ENCODE measurements at places on chromosomes 2 and 18.

DNA sequence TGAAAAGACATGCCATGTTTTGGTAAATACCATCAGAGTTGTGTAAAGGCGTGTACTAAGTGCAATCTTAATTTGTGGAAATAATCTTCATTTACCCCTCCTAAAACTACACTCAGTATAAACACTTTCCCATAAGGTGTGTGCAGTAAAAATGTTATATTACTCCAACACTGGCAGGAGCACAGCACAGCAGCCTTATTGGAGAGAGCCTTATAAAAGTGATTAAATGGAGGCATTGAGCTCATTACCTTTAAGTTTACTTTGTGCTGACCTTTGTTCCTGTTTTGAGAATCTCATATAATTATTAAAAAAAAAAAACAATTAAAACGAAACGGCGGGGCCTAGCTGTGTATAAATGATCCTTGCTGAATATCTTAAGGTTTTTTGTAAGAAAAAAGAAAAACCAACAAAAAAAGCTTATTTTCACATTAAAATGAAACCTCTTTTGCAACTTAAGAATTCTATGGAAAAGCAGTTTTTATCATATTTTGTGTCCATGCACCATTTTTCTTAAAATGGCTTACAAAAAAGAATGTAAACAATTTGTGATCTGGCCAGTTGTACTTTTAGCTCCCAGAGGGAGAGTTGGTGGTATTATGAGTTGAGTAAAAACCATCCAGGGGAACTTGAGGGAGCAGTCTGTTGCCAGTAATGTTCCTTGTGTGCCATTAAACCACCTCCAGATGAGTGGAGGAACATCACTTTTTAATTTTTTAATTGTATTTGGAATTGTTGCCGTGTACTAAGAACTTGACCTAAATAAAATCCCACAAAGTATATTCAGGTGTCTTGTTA, 103.4 kb downstream of the ABI2 start:
- DNase-seq, result no peak

- DNase-seq, result no peak
Measured at GRCh38 chr18:44637210-44638033, 43.3 kb upstream of the SETBP1 start.

DNA sequence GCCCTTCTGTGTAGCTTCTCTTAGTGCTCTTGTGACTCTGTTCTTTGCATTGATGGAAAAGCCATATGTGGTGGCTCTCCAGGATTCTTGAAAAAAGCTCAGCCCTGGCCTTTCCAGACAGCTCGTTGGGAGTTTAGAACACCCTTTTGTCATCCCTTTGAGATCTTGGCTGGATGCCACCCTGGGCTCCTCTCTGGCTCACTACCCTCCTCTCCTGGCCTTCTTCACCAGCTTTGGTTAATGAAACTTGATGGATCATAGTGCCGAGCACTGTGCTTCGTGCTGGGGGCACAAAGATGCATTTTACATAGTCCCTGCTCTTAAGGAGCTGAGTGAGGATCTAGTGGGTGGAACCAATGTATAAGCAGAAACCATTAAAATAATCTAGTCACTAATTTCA, 15.6 kb upstream of the FHOD3 start:
- DNase-seq, result no peak

DNA sequence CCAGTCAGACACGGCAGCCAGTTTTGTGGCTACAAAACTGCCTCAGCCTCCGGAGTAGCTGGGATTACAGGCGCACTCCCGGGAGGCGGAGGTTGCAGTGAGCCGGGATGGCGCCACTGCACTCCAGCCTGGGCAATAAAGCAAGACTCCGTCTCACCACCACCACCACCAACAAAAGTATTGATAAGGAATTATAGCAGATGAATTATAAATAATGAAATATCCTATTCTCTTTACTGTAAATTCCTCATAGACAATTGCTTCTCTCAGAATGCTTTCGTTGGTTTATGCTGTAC, 1.4 kb upstream of the FAM161A start:
- DNase-seq, result no peak

- no peak for DNase-seq
Measured at GRCh38 chr2:14479486-14479885, 153.0 kb upstream of the LRATD1 start.

GRCh38 chr2:28583899-28584553, 88.2 kb downstream of the PLB1 start:
- DNase-seq, result peak; percentile 55

DNA sequence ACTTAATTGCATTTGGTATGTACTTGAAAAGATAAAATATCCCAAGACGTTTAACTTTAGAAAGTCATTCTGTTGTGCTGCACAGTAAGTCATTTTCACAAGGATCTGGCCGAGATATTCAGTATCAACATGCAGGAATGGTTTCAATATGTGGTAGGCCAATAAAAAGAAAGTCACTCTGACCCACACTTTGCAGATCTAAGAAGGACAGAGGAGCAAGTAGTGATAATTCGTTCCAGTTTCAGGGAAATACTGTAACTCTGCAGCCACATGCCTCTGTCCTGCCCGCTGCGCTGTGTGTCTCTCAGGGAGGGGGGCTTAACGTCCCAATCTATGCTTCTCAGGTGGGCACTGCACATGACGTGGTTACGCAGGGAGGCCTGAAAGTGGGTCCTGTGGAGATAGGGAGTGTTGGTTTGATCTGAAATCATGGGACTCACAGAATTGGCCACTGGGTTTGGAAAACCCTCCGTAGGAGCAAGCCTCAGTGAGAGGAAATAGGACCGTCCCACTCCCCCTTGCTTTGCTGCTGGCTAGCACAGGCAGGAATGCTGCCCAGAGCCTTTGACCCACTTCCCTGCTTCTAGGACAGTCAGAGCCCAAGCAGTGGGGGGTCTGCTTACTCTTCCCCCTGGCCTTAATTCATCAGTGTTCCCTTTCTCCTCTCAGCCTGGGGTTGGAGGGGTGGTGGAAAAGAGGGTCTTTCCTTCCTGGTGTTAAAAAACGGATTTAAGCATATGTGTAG, 314.7 kb upstream of the SPRED2 start:
- DNase-seq, result no peak

GRCh38 chr2:134372141-134372540, 118.3 kb downstream of the MGAT5 start:
- no peak for DNase-seq

- no peak for DNase-seq
Measured at GRCh38 chr2:124822516-124822915, 797.4 kb downstream of the CNTNAP5 start.

GRCh38 chr18:36412778-36413177, 115.3 kb downstream of the FHOD3 start:
- DNase-seq, result no peak

GRCh38 chr2:217632043-217632442, 370.8 kb downstream of the TNS1 start:
- no peak for DNase-seq

DNA sequence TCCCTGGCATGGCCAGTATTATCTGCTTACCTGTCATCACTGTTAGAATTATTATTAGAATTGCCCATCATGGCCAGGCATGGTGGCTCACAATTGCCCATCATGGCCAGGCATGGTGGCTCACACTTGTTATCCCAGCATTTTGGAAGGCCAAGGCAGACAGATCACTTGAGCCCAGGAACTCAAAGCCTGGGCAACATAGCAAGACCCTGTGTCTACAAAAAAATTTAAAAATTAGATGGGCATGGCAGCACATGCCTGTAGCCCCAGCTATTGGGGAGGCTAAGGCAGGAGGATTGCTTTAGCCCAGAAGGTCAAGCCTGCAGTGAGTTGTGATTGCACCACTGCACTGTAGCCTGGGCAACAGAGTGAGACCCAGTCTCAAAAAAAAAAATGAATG, 27.4 kb upstream of the ID2 start:
- no peak for DNase-seq

DNA sequence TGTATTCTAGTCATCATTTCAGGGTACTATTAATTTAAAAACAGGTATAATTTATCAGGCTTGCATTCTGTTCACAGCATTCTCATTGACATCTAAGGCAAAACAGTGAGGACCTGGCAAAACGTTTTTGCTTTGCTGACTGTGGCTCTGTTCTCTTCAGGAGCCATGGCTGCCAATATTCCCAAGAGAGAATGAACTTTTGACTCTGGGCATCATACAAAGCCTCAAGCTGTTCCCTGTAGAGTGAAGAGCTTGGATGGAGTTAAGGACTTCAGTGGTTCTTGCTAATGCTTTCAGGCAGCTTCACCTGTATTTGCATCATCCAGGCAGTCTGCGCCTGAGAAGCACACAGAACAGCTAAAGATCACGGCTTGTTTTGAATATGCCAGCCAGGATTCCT, 65.9 kb upstream of the CAVIN2 start:
- no peak for DNase-seq

GRCh38 chr2:130289780-130290179, 52.9 kb upstream of the IMP4 start:
- no peak for DNase-seq

- DNase-seq, result no peak
Measured at GRCh38 chr18:12283666-12284065, 24.4 kb upstream of the TUBB6 start.

GRCh38 chr2:234257859-234258561, 207.5 kb downstream of the SPP2 start:
- no peak for DNase-seq

GRCh38 chr2:10338270-10339188, 35.8 kb downstream of the HPCAL1 start:
- DNase-seq, result no peak

- no peak for DNase-seq
Measured at GRCh38 chr2:218569038-218569431, 396 bp downstream of the CNOT9 start.

GRCh38 chr2:48620604-48621003, 2.9 kb downstream of the GTF2A1L start:
- no peak for DNase-seq

DNA sequence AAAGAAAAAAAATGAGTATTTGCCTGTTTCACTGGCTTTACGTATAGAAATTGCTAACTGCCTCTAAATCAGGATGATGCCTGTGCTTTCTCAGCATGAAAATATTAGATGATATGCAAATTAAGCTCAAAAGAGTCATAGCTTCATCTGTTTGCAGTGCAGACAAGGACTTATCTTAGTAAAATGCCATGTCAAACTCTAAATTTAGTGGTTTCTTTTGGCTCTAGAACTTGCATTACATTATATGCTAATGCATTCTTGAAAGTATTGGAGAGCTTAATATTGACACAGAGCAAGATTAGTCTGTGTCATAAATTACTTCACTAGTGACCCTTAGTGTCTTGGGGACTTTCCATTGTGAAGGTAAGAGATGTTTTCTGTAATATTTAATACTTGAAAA, 1109.1 kb upstream of the NRXN1 start:
- no peak for DNase-seq

DNA sequence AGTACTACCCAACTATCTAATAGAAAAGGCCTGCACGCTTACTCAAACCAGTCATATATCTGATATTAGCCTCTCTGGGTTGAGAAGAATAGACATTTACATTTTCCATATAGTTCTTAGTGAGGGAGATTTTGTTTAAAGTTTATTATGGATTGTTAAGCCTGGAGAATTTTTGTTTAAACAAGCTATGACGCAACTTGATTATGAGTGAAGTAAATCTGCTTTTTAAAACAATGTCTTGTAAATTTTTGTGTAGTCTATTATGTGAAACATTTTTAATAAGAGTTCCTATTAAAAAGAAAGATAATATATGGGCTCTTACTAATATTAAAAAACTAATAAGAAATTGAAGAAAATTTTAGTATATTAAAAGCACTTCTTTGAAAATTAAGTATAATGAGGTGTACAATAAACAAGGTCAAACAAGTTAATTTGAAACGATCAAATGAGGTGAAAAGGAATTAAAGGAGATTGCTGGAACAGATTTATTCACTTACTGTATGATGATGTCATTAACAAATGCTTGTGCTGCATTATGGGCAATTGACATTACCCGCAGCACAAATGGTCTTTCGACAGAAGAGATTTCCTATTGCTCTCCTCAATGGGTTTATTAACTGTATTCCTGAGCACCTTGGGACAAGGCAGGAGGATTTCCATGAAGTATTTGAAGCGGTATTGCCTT, 229.2 kb upstream of the SMIM21 start:
- no peak for DNase-seq

DNA sequence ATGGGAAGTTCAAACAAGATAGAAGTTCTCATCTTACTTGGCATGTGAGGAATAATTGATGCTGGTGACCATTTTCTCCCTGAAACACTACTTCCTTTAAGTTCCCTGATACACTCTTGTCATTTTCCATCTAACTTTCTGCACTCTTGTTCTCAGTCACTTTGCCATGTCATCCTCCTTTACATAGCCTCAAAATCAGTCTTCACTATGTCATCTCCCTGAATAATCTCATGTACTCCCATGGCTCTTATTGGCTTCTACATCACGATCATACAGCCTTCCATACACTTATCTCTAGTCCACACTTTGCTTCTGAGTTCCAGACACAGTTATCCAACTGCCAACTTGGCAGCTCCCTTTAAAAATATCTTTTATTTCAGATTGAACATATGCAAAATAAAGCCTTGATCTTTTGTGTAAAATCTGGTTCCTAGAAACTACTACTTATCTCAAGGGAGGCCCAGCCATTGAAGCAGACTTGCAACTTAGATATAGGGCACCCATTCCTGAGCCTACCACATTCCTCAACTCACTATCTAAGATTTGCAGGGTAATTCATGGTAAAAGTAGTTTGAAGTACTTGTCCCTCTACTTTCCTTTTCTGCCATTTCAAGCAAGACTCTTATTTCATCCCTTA, 1070.2 kb upstream of the NXPH2 start:
- no peak for DNase-seq

DNA sequence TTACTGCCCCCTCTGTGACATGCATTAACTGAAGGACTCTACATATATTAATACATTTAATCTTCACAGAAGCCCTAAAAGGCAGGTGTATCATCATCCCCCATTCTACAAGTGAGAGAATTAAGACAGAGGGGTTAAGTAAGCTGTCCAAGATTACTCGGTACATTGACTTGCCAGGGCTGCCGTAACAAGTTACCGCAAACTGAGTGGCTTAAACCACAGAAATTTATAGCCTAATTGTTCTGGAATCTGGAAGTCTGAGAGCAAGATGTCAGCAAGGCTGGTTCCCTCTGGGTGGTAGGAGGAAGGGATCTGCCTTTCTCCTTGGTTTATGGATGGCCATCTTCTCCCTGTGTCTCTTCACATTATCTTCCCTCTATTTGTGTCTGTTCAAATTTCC, 605.5 kb downstream of the EPHA4 start:
- no peak for DNase-seq

- DNase-seq, result no peak
Measured at GRCh38 chr2:72916743-72917137, 579 bp upstream of the EMX1 start.

GRCh38 chr2:152419944-152420343, 85.0 kb downstream of the FMNL2 start:
- no peak for DNase-seq

GRCh38 chr2:53087874-53088461, 679.6 kb upstream of the CHAC2 start:
- DNase-seq, result no peak

- DNase-seq, result no peak
Measured at GRCh38 chr18:70415823-70416488, 127.1 kb downstream of the SOCS6 start.

DNA sequence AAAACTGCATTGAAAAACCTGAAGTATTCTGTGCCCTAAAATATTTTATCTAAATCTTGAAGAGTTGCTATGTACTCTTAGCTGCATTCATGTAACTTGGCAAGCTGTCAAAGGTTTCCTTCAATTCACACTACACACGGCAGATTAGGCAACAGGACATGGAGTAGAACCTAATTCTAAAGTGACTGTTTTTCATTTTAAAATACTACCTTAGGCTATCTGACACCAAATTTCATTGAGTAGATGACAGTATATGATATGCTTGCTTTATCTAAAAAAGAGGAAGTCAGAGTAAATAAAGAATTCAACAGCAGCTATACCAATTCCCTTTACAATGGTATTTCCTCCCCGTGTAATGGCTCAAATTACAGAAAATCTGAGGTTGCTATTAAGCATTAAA, 45.4 kb downstream of the EXOC6B start:
- no peak for DNase-seq
